Mesenchymal stem cell (in vitro differentiated cells and primary cell): ENCODE measurements at places on chromosomes 13 and 19.

- no peak for DNase-seq
Observed at GRCh38 chr13:24005755-24006281, 108.5 kb upstream of the C1QTNF9B start.

- no peak for DNase-seq
Observed at GRCh38 chr13:76656500-76656899, 229.7 kb downstream of the KCTD12 start.

- DNase-seq: no peak
Observed at GRCh38 chr13:113855931-113856715, 7.8 kb downstream of the GAS6 start.

DNA sequence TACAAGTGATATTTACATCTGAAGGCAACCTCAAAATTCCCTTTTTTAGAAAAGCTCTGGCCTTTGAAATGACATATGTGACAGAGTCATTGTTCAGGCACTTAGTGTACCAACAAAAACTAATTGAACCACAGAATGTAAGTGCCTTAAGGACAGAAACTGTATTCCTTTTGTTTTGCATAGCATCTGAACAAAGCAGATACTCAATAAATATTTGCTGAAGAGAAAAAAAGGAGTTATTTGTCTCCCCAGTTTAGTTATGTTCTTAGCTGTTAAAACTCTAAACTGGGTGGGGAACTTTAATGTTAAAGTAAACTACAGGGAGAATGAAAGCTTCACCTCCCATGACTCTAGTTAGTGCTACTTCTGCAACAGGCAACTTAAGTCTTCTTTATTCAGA, 56.8 kb upstream of the KLF5 start:
- no peak for DNase-seq

DNA sequence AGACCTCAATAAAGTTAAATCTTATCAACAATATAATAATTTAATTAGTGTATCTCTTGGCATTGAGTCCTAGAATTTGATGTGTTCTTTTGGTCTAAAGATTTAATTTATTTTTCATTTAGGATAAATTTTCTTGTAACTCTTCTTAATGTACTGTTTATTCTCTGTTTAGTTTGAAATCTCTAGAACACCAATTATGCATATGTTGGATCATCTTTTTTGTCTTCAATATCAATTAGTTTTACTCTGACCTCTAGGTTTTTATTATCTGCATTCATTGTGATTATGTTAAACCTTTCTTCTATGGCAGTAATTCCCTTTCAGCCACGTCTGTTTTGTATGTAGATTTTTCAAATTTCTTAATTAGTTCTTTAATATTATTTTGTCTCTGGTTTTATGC, 93.8 kb upstream of the ARHGEF7 start:
- peak; percentile 13 for DNase-seq

- no peak for DNase-seq
Observed at GRCh38 chr19:46000491-46001246, 5.4 kb downstream of the CCDC61 start.

GRCh38 chr13:64723724-64724123, 2506.4 kb downstream of the PCDH9 start:
- peak; percentile 76 for DNase-seq

DNA sequence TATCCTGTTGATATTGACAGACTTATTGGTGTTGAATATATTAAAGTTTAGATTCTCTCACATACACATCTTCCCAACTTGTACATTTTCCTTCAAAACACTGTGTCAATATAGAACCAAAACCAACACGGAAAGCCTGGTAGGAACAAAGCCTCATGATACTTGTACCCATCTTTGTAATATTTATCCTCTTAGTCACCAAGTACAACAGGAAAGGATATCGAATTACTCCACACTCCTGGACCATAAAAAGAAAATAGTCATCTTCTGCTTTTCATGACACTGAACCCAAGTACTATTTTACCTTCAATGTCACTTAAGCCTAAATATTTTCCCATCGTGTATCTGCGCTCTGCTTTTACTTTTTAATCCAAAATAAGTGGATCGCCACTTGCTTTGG, 702.9 kb upstream of the PCDH9 start:
- DNase-seq: no peak

- DNase-seq: peak; percentile 99
Observed at GRCh38 chr13:113820813-113821651, 42.8 kb downstream of the GAS6 start.

- DNase-seq: no peak
Observed at GRCh38 chr19:20254121-20254520, 87.1 kb downstream of the ZNF486 start.

DNA sequence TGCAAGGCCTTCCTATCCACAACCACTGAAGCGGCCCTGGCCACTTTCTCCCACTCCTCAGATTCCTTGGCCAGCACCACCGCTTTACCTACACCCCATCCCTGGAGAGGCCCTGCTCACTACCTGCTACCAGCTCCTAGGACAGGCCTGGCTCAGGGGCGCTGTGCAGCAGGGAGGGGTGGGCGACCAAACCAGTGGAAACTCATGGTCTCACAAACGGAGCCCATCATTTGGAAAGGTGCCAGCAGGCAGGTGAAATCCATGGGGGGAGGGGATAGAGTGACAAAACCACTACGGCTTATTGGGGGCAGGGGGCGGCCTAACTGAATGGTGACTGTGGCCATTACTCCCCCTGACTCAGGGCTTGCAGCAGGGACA, 27.6 kb downstream of the C19orf47 start:
- no peak for DNase-seq
